ENCODE measurements at places on chromosomes 1 and 21. TPM values are rescaled to one million over a fixed set of nuclear protein-coding genes. Genes with fewer than 3 reads are reported as not detected.
A peak's percentile ranks its signal among the peaks of the same experiment; 100 is the strongest.

The SIPA1L2 gene
- total RNA-seq, result 1.6 TPM

The LMO4 gene
- 29.7 TPM for total RNA-seq

The FCGR3B gene
- total RNA-seq, result not detected

The ADCY10 gene
- not detected for total RNA-seq

The METTL13 gene
- total RNA-seq, result 60.0 TPM

DNA sequence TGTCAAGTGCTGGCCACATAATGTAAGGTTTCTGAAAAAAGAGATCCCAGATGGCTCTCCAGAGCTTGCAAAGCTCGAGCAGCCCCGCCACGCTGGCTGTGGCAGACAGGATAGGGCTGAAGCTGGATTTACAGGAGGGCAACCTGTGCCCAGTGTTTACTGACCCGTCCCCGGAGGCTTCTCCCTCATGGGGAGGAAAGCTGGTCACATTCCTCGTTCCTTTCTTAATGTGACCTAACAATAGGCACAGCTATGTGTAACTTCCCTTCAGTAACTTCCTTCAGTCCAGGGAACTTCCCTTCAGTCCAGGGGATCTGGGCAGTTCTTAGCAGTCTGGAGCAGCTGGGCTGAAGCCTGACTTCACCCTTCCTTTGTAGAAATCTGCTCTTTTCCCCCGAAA lies 7.7 kb downstream of the SLFNL1 start:
- peaks cover 7% of the 10 kb centered on the region for H3K4me1 ChIP-seq
- H3K4me3 ChIP-seq, result no peak overlapping the region
- no peak for DNase-seq
- H3K27me3 ChIP-seq, result no peaks in the 10 kb centered on the region
- peaks cover 41% of the 10 kb centered on the region for H3K36me3 ChIP-seq

DNA sequence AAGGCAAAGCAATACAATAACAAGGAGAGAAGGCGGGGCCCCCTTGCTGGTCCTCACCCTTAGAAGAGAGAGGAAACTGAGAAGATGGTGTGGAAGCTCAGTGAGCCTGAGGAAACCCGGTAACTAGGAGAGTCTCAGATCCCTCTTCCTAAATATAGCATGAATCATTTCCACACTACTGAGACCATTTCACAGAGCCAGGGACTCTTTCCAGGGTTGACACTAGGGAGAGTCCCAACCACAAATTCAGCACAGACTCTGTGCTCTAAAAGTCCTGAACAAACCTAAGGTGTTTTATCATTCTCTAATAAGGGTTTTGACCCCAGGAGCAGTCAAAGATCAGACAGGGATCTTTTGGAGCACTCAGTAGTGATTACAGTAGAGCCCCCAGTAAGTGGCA lies 647.7 kb downstream of the KCNT2 start:
- H3K27me3 ChIP-seq, result no peaks in the 10 kb centered on the region
- H3K4me1 ChIP-seq, result no peaks in the 10 kb centered on the region
- H3K36me3 ChIP-seq, result no peaks in the 10 kb centered on the region
- DNase-seq, result no peak
- H3K27ac ChIP-seq, result no peak overlapping the region

DNA sequence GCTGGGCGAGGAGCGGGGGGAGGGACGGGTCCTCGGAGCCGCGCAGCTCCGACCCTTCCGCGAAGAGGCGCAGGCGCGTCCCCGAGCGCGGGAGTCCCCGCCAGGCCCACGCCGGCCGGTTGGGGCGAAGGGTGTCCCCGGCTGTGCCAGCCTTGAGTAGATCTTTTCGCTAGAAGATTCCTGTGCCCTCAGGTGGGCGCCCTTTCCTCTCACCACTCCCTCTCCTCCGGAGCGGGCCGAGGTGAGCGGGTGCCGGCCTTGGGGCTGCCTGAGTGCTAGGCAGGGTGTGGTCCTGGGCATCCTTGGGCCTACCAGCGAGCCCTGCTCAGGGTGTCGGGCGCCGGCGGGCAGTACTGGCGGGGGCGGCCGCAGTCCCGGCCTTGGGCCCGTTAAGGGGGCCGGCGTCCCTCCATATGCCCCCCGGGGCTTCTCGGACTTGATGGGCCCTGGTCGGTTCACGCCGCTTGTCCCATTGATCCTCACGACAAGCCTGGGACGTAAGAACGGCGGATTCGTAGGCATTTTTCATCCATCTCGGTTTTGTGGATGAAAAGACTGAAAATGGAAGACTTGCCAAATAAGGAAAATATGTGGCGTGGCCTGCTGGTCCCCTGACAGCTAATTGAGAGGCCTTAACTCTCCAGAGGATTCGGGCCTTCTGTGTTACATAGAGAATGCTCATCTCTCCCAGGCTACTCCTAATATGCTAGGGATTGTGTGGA lies 712 bp downstream of the DEGS1 start:
- peak overlapping the region; percentile 91 for H3K27ac ChIP-seq
- H3K36me3 ChIP-seq, result peaks cover 35% of the 10 kb centered on the region
- no peaks in the 10 kb centered on the region for H3K27me3 ChIP-seq
- H3K4me3 ChIP-seq, result peak overlapping the region; percentile 92
- H3K4me1 ChIP-seq, result peaks cover 49% of the 10 kb centered on the region

DNA sequence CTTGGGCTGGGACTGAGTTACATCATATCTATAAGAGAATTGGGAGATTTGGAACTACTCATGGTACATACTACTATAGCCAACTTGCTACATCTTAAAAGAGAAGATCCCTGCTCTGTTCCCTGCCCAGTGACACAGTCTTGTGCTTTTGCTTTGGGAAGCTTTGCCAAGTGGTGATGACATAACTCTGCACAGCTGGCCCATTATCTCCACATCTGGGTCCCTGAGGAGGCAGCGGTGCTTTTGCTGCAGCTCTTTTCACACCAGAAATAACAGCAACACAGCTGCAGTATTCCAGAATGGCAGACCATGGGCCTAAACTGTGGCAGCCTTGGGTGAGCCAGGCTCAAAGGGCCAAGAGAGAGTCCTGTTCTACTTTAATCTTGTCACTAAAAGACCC lies 296.0 kb downstream of the HHAT start:
- H3K4me3 ChIP-seq, result no peak overlapping the region
- DNase-seq, result no peak
- no peaks in the 10 kb centered on the region for H3K4me1 ChIP-seq
- no peaks in the 10 kb centered on the region for H3K27me3 ChIP-seq

The SPRR1B gene
- total RNA-seq, result not detected

DNA sequence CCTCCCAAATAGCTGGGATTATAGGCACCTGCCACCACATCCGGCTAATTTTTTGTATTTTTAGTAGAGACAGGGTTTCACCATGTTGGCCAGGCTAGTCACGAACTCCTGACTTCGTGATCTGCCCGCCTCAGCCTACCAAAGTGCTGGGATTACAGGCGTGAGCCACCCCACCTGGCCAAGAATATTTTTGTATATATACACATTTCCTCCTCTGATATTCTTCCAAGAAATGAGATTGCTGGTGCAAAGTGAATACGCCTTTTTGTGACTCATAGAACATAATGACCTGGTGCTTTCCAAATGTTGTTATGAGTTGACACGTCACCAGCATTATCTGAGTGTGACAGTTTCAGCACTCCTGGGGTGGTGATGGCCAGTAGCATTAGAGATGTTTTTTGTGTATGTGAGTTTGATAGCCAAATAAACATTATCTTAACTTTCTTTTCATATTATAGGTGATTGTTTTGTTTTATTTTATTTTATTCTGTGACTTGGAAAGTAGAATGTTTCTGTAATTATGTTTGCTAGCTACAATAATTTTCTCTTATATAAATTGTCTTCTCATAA lies 54.9 kb downstream of the KCNK1 start:
- H3K4me1 ChIP-seq, result no peaks in the 10 kb centered on the region
- peaks cover 4% of the 10 kb centered on the region for H3K27me3 ChIP-seq
- no peaks in the 10 kb centered on the region for H3K36me3 ChIP-seq
- DNase-seq, result no peak
- H3K4me3 ChIP-seq, result no peak overlapping the region
- no peak overlapping the region for H3K27ac ChIP-seq

The PTAFR gene
- total RNA-seq, result 0.29 TPM

DNA sequence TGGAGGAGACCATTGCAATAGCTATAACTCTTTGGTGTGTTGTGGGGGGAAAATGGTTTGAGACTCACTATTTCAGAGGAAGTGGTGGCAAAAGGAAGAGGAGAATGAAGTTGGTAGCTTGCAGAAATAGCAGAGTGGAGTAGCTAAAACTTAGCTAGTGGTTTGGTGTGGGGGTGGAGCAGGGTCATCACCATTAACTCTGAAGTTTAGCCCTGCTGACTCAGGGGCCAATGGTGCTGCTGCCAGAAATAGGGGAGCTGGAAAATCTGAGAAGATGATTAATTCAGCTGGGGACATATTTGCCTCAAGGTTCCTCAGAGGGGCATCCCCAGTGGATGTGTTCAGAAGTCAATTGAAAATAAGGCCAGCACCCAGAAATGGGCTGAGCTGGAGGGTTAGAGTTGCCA lies 65.4 kb downstream of the RUNX1 start:
- peak overlapping the region; percentile 71 for H3K4me3 ChIP-seq
- peak overlapping the region; percentile 95 for H3K27ac ChIP-seq
- H3K4me1 ChIP-seq, result peaks cover 87% of the 10 kb centered on the region
- no peaks in the 10 kb centered on the region for H3K27me3 ChIP-seq
- peak; percentile 78 for DNase-seq
- peaks cover 12% of the 10 kb centered on the region for H3K36me3 ChIP-seq

- H3K36me3 ChIP-seq, result no peaks in the 10 kb centered on the region
- no peak for DNase-seq
- no peak overlapping the region for H3K27ac ChIP-seq
Measured at GRCh38 chr1:220927442-220927841, 48.2 kb downstream of the HLX start.

DNA sequence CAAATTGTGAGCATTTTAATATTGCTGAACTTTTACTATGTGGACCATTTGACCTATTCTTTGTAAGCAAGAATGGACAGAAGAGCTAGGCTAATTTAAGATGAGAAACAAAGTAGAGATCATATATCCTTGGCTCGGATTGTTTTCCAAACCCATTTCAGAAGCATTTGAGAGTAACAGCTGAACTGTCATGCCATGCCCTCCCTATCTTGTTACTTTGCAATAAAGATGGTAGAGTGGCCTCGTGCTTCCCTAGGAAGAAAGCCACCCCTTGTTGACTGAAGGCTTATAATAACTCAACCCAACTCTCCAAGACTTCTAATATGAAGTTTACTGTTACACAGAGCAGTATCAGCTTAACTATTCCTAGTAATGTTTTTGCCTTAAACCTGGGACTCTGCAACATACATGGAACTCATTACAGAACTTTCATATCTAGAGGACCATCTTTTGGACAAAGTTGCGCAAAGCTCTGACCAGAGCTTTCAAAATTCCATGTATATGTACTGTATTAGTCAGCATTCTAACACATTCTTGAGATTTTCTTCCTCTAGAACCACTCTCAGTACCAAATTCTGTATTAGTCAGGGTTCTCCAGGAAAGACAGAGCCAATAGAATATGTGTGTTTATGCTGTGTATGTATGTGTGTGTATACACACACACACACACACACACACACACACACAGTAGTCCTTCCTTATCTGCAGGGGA lies 68.7 kb downstream of the ADAMTS1 start:
- no peak overlapping the region for H3K4me3 ChIP-seq
- no peaks in the 10 kb centered on the region for H3K4me1 ChIP-seq
- DNase-seq, result no peak
- H3K27ac ChIP-seq, result no peak overlapping the region

- no peak overlapping the region for H3K27ac ChIP-seq
- DNase-seq, result no peak
- H3K4me3 ChIP-seq, result no peak overlapping the region
- no peaks in the 10 kb centered on the region for H3K36me3 ChIP-seq
Measured at GRCh38 chr1:53625049-53625448, 113.9 kb downstream of the GLIS1 start.

The FAM167B gene
- total RNA-seq, result 0.32 TPM

GRCh38 chr1:162942916-162943559 lies 82.1 kb upstream of the CCDC190 start:
- H3K4me1 ChIP-seq, result peaks cover 12% of the 10 kb centered on the region
- no peak overlapping the region for H3K27ac ChIP-seq
- no peak overlapping the region for H3K4me3 ChIP-seq
- peak; percentile 18 for DNase-seq
- H3K27me3 ChIP-seq, result peaks cover 45% of the 10 kb centered on the region

The FAM131C gene
- total RNA-seq, result 0.34 TPM

The IKBKE gene
- 19.8 TPM for total RNA-seq
